WERI-Rb-1 (cell line): ENCODE measurements at places on chromosomes 13 and 19.
A peak's percentile ranks its signal among the peaks of the same experiment; 100 is the strongest.

DNA sequence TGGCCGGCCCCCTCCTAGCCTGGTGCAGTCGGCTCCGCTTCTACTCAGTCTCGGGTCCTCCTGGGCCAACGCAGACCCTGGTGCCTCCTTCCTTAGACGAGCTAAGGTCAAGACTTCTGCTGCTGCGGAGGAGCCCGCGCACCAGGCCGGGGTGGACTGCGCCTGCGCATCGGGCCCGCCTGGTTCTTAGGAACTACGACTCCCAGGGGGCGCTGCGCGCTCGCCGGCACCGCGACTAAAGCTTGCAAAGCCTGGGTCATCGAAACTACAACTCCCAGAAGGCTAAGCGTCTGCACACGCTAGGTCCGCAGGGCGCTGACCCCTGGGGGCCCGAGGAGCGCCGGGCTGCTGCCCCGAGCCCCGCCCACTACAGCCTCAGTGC, at the start of gene ZNF835:
Gene ZNF835, minus strand, starts transcription at position 145 of the 382 bp plus-strand sequence. CDS start 6,559 bp downstream, outside the sequence.
- peak; percentile 93 for DNase-seq

GRCh38 chr13:100521851-100522617, 66.6 kb downstream of the GGACT start:
- DNase-seq: no peak

DNA sequence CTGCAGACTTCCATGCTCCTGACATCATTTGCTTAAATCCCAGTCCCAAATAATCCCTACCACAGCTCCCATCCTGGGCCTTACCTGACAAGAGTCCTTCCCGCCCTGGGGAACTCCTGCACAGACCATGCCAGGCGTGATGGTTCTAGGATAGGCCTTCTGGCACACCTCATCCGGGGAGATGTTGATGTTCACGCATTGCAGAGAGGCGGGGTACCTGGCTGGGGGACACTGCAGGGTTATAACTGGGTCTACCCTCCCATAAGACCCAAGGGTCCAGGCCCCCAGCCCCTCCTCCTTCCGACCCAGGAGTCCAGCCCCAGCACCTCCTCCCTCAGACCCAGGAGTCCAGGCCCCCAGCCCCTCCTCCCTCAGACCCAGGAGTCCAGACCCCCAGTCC, 4.0 kb downstream of the KLK14 start:
- no peak for DNase-seq

GRCh38 chr13:111859354-111860230, 207.4 kb upstream of the SOX1 start:
- no peak for DNase-seq

GRCh38 chr13:43214124-43214523, 190.7 kb downstream of the DNAJC15 start:
- no peak for DNase-seq

DNA sequence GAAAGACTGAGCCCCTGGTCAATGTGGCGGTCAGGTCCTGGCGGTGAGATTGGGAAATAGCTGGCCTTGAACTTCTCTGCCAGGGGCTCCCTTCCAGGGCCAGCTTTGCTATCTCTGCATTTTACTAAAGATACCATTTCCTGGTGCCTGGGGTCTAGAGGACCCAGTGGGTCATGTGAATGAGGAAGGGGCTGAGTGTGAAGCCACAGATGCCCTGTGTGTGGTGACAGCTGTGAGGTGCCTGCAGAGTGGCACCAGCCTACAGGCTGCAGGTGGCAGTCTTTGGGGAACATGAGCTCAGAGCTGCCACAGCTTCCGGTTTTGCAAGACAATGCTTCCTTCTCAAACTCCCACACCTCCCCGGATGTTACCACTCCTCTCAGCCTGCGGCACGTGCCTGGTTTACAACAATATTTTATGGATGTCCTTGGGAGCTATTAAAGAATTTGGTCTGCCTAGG, 5.2 kb upstream of the MLNR start:
- no peak for DNase-seq

DNA sequence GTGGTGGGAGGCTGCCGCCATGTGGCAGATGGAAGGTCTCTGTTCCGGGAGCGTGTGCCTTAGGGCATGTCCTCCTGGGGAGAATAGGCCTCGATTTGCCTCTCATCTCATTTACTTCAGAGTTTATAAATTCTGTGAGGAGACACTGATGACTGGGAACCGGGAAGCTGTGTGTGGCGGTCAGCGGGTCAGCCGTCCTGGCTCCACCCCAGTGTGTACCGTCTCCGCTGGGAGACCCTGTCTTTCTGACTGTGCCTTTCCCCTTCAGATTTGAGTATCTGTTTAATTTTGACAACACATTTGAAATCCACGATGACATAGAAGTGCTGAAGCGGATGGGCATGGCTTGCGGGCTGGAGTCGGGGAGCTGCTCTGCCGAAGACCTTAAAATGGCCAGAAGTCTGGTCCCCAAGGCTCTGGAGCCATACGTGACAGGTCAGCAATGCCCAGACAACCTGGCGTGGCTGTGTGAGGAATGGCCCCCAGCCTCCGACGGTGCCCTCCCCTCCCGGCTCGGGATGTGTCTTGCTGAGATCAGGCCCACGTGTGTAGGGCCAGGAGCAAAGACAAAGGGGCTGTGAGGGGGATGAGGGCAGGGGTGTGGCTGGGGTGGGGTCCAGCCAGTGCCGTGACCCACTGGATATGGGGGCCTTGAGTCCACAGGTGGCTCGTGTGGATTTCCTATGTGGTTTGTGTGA, 21.6 kb downstream of the ATP4B start:
- DNase-seq: no peak

DNA sequence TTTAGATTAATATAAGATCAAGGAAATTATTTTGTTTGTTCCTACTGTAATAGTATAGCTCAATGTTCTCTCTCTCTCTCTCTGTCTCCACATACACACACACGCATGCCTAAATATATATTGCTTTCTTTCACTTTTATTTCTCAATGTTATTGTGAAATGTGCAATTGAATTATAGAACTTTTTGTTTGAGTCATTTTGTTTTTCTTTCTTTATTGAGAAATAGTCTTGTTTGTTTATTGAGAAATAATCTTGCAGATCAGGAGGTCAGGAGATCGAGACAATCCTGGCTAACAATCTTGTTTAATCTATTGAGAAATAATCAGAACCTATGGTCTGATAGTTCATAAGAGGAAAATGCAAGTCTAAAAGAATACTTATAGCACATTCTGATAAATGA, 1581.3 kb downstream of the EFNB2 start:
- no peak for DNase-seq

DNA sequence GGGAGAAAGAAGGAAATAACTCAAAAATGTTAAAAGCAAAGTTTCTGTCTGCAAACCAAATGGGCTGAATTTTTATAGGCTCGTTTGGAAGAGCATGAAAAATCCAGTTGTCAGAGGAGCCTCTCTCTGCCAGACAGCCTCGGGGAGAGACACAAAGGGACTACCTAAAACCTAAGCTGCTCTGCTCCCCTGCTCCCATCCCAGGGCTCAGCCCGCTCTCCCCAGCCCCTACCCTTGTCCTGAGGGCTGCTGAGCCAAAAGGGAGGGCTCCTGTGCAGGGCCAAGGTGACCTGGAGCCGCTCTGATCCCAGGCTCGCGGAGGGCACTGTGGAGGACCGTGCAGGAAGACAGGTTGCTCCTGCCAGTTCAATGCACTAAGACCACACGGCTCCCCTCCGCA, 96.7 kb upstream of the UQCRFS1 start:
- no peak for DNase-seq

DNA sequence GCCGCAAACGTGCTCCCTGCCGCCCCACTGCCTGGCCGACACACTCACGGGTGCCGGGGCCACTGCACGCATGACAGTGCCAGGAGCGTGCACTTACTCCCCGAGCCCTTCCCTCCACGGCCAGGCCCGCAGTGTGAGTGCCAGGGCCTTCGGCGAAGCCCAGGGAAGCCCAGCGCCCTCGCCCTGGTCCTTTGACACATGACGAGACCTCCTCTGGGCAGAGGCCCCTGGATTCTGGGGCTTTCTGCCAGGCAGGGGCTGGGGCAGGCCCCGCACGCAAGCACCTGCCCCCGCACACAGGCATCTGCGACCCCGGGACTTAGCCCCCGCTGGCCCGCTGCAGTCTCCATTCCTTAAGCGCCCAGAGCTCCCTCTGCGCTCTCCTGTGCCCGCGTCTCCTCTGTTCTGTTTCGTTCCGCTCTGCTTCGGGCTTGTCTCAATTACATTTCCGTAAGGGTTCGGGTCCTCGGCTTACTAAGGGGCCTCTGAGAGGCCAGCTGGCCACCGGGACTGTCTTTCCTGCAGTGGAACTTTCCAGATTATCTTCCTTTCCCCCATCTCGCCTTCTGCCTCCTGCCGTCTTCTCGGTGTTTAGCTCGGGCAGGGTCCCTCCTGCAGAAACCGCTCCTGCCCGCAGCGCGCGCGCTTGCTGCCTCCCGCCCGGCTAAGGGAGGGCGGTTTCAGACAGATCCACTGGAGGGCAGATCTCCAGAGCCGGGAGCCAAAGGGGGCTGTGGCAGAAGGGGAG, 98.8 kb downstream of the ING1 start:
- DNase-seq: no peak

GRCh38 chr13:43348397-43348796, 325.0 kb downstream of the DNAJC15 start:
- no peak for DNase-seq

DNA sequence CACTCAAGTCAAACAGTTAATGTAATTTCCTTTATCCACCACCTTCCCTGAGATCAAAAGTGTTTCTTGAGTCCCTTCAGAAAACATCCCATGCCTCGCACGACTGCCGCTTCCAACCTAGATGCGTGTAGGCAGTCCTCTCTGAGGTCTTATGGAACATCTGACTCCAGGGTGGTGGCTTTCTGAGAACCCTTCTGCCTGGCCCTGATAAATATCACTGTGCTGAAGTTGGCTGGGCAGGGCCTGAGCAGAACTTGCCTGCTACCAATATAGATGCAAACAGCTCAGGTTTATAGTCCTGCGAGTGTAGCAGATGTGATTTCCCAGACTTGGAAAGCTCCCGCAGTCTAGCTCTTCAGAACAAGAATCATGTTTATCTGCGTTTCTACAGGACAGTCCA, 61.1 kb upstream of the GPR12 start:
- no peak for DNase-seq

- DNase-seq: no peak
Observed at GRCh38 chr13:99035715-99036114, 57.9 kb upstream of the DOCK9 start.

DNA sequence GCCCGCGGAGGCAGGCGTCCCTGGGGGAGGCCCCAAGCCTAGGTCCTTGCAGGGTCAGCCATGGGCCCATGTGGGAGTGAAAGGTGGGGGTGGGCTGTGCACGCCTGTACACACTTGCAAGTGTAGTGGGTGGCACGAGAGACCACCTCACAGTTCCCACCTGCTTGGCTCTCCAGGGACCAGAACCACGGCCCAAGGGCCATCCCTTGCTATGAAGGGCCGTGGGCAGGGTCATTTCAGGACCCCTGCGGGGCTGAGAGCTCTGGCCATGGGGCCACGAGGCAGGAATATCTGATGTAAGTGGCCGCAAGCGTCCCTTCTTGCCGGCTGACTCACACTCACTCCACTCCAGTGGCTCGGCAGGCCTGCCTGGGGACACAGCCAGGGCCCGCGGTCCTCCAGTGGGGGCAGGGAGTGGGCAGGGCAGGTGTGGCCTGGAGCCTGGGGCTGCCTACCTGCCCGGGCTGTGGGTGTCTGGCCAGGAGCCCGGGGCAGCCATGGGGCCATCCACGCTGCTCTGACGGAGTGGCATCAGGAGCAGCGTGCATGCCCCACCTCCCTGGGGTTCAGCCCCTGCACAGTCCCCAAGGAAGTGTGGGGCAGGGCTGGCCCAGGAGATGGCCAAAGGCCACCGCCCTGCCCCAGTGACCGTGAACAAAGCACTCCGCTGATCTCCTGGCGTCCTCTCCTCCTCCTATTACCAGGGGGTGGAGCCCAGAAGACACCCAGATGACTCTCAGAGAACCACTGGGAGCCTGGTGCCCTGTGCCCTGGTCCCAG, 8.6 kb upstream of the MKNK2 start:
- DNase-seq: peak; percentile 65

DNA sequence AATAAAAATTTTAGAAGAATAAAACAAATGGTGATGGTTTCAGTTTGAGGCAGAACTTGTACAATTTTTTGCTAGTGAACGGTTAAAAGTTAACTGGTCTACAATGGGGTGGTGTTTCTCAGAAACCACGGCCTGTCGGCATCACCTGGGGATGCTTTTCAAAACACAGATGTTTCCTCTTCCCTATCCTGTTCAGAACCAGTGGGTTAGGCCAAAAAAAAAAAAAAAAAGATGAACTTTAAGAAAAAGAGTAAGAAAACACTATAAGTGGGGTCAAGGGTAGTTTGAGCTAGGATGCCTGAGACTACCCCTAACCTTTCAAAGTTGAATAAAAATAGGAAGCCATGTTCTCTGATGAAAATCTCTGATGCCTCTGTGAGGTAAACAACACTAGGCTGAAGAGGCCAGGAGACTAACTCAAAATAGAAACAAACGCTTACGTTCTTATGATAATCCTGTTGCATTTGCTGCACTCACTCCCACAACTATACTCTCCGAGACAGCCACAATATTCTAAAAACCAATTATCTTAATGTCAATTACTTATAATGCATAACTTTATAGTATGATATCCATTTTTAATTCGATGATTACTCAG, 3.3 kb downstream of the MTIF3 start:
- DNase-seq: no peak

- peak; percentile 70 for DNase-seq
Observed at GRCh38 chr13:28449826-28450773, 44.8 kb downstream of the FLT1 start.

GRCh38 chr13:26133851-26134250, 82.0 kb upstream of the SHISA2 start:
- DNase-seq: no peak

DNA sequence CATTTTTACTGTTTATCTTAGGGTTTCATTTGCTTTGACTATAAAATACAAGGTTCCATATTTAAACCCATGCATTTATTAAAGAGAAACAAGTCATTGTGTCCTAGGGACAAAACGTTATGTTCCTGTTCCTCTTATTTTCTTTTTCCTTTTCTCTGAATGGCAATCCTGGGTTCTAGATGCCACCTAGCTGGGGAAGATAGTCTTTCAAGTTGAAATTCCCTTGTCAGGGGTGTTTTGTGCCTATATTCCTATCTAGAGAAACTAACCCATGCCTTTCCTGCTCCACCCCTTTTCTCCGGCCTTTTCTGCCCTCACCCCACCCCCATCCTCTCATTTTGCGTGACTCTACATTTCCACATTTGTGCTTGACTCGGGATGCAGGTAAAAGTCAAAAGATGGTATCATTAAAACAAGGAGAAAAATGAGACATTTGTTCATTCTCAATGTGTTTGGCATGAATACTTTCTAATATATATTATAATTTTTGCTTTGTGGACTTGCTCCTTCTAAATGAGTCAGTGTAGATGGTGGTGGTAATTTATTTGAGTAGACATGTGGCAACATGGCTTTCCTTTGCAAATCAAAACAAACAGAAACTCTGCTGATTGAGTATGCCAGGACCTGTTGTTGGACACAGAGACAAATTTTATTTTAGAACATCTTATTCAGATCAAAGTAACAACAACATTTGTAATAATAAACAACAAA, 26.8 kb upstream of the STARD13 start:
- no peak for DNase-seq

GRCh38 chr19:46471116-46471733, at the start of gene PNMA8A:
PNMA8A (minus strand) TSS chr19:46471563; CDS start chr19:46471035, 528 bp downstream.
- peak; percentile 87 for DNase-seq
